ENCODE measurements at places on chromosomes 5 and 9. TPM values are rescaled to one million over a fixed set of nuclear protein-coding genes. Genes with fewer than 3 reads are reported as not detected.

LARP1 gene
- 245 TPM for total RNA-seq

SLC25A51 gene
- 22.1 TPM for total RNA-seq

AGXT2 gene
- total RNA-seq, result not detected

LCN15 gene
- 1.9 TPM for total RNA-seq

MRPS27 gene
- 56.0 TPM for total RNA-seq

WWC1 gene
- total RNA-seq, result 29.9 TPM

FAT2 gene
- 2.8 TPM for total RNA-seq

C9orf43 gene
- total RNA-seq, result 0.72 TPM

DNA sequence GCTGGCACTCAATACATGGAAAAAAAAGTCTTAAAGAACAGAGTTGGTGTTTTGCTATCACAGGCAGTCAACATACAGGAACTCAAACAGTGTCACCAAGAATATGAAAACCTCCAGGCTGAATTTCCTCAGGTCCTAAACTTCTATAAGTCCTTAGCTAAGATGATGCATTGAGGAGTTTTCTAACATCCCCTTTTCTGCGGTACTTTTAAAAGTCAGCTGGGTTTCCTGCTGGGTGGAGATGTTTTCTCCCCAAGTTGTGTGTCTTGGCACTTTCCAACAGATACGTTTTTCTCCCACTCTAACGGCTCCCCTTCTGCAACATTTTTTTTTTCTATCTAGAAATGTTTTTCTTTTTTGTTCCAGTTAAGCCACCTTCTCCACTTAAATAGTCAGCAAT lies 244.8 kb upstream of the HAPLN1 start:
- no peak overlapping the region for H3K4me3 ChIP-seq
- H3K27ac ChIP-seq, result no peak overlapping the region
- H3K4me1 ChIP-seq, result no peaks in the 10 kb centered on the region

GRCh38 chr5:89281766-89282553 lies 399.0 kb upstream of the MEF2C start:
- no peaks in the 10 kb centered on the region for H3K36me3 ChIP-seq
- H3K4me3 ChIP-seq, result no peak overlapping the region
- no peak for DNase-seq

DNA sequence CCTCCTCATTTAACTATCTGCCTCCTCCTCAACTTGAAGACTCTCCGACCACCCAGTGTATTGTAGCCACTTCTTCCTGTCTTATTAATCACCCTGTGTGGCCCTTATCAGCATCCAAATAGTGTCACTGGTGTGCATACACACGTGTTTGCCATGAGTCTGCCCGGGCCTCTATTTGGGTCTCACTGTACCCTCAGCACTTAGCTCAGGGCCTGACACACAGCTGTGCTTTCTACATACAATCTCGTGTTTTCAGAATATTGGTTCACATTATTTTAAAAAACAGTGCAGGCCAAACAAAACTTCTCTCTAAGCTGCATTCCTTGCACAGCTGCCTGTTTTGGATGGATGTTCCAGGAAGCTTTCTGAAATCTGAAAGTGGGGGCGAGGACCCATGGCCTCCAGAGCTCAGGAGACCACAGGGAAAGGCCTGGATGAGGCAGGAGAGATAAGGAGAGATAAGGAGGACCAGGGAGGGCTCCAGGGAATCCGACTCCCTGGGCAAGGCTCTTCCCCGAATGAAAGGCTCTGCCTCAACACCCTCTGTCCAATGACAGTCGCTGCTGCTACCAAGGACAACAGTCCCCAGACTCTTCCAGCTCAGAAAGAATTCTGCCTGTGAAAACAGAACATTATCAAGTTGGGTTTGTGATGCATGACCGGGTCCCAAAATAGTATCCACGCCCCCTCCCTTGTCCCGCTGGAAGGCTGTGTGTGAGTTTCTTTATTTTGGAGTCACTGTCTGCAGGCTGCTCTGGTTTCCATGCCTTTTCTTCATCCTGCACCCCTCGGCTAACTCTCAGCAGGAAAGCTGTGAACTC lies 255.6 kb downstream of the NSG2 start:
- no peak overlapping the region for H3K4me3 ChIP-seq
- no peak for DNase-seq
- H3K27me3 ChIP-seq, result peaks cover 48% of the 10 kb centered on the region
- H3K36me3 ChIP-seq, result no peaks in the 10 kb centered on the region

DNA sequence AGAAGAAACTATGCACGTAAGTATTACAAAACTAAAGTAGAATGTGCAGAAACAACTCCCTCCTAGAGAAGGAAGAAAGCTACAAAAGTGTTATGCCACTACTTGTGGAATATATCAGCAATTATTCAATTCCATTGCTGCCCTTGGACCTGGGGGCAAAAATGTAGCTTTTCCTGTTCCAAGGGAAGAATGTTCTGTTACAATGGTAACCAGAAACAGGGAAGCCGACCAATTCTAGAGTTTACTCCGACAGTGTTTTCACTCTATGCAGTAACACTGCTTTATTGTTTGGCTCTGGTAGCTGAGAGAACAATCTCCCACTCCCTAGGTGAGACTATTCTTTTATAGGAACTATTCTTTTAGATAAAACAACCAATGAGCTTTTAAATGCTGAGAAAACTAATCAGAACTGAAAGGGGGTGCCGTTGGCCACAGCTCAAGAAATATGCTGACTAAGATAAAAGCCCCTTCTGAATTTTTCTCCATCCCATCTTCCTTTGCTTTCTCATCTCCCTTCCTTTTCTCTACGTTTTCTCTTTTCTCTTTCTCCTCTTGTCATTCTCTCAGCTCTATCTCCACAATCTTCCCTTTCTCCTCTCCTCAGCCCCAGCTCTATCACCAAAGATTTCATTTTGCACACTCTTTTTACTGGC lies 54.1 kb downstream of the SLC1A3 start:
- H3K27ac ChIP-seq, result peak overlapping the region; percentile 96
- H3K4me1 ChIP-seq, result peaks cover 56% of the 10 kb centered on the region
- no peak overlapping the region for H3K4me3 ChIP-seq
- H3K36me3 ChIP-seq, result peaks cover 7% of the 10 kb centered on the region
- DNase-seq, result no peak

GRCh38 chr9:33731625-33732024 lies 63.7 kb upstream of the PRSS3 start:
- no peak for DNase-seq
- no peak overlapping the region for H3K27ac ChIP-seq
- H3K4me3 ChIP-seq, result no peak overlapping the region
- no peaks in the 10 kb centered on the region for H3K36me3 ChIP-seq
- H3K27me3 ChIP-seq, result no peaks in the 10 kb centered on the region

GRCh38 chr5:141517880-141518617 lies 29.2 kb downstream of the PCDHGC5 start:
- H3K27ac ChIP-seq, result peak overlapping the region; percentile 77
- H3K27me3 ChIP-seq, result no peaks in the 10 kb centered on the region
- H3K36me3 ChIP-seq, result peaks cover 15% of the 10 kb centered on the region
- peaks cover 46% of the 10 kb centered on the region for H3K4me1 ChIP-seq
- DNase-seq, result no peak

- no peaks in the 10 kb centered on the region for H3K36me3 ChIP-seq
- H3K27ac ChIP-seq, result no peak overlapping the region
- DNase-seq, result no peak
- H3K4me1 ChIP-seq, result peaks cover 9% of the 10 kb centered on the region
- H3K27me3 ChIP-seq, result peaks cover 8% of the 10 kb centered on the region
- H3K4me3 ChIP-seq, result no peak overlapping the region
These were observed 134.0 kb downstream of the KCTD16 start for GRCh38 chr5:144304688-144305087.

DNA sequence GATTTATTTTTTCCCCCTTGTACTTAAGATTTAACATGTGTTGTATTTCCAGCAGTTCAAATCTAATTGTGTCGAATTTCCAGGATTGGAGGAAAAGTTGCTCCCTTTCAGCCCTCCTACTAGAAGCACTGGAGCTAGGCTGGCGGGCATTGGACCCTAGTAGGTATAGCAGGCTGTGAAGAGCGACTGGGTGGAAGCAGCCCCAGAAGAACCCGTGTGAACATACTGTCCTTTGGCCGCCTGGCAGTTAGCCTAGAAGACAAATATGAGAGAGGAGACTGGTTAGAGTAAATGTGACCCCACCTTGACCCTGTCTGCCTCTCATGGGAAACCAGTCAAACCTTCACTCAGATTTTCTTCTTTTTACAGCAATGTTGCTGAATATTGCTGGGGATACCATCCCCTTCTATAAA lies 13.9 kb downstream of the ALDOB start:
- no peaks in the 10 kb centered on the region for H3K4me1 ChIP-seq
- peaks cover 2% of the 10 kb centered on the region for H3K27me3 ChIP-seq
- no peak for DNase-seq
- no peak overlapping the region for H3K27ac ChIP-seq
- H3K36me3 ChIP-seq, result peaks cover 4% of the 10 kb centered on the region

DNA sequence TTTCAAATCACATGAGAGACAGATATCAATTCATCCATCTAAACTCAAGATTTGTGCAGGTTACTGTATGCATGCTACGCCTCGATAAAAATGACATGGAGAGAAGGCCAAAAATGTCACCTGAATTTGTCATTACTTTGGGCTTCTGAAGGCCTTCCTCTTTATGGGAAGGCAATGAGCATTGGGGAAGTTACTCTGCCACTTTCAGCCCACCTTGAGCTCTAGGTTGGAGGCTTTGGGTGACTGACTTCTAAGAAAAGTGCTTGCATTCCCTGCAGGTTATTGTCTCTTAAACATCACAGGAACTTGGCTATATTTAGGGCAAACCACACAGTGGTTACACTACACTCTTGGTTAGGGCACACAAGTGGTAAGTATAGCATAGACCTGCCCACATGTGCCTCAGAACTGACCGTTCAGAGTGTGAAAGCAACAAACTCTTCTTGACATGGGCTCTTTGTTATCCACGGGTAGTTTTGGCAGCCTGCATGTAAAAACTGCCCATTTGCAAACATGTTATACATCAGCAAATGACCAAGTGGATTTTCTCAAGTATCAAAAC lies 169.5 kb downstream of the ZNF608 start:
- no peak overlapping the region for H3K27ac ChIP-seq
- no peak overlapping the region for H3K4me3 ChIP-seq

DNA sequence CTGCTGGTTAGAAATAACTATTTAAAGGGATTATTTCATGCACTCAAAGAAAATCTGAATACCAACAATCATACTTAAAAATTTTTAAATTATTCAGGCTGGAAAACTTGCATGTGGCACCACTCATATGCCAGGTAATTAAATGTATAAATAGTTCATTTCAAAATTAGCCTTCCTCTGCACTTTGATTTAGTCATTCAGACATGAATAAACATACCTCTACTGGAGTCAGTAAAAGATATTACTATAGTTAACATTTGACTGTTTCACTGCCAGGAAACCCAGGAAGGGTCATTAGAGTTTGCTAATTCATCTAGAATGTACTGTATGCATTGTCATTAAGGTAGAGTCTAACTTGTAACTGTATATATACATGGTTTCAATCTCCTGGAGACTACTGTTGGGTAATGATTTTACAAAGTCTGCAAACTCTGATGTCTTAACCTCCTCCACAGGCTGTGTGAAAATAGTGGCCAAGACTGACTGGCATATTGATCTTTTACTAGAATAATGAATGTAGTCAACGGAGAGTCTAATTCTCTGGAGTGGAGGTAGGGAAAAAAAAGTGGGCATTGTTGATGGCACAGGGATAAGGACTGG lies 43.7 kb downstream of the TEX10 start:
- H3K27ac ChIP-seq, result no peak overlapping the region
- no peak for DNase-seq

GRCh38 chr5:43305948-43306565 lies 7.2 kb downstream of the HMGCS1 start:
- H3K27ac ChIP-seq, result peak overlapping the region; percentile 77
- no peak overlapping the region for H3K4me3 ChIP-seq
- no peaks in the 10 kb centered on the region for H3K27me3 ChIP-seq

GRCh38 chr9:122145592-122145863 lies 14.1 kb downstream of the NDUFA8 start:
- no peaks in the 10 kb centered on the region for H3K27me3 ChIP-seq
- no peaks in the 10 kb centered on the region for H3K4me1 ChIP-seq
- peaks cover 33% of the 10 kb centered on the region for H3K36me3 ChIP-seq
- H3K4me3 ChIP-seq, result no peak overlapping the region
- no peak for DNase-seq
- H3K27ac ChIP-seq, result no peak overlapping the region

DNA sequence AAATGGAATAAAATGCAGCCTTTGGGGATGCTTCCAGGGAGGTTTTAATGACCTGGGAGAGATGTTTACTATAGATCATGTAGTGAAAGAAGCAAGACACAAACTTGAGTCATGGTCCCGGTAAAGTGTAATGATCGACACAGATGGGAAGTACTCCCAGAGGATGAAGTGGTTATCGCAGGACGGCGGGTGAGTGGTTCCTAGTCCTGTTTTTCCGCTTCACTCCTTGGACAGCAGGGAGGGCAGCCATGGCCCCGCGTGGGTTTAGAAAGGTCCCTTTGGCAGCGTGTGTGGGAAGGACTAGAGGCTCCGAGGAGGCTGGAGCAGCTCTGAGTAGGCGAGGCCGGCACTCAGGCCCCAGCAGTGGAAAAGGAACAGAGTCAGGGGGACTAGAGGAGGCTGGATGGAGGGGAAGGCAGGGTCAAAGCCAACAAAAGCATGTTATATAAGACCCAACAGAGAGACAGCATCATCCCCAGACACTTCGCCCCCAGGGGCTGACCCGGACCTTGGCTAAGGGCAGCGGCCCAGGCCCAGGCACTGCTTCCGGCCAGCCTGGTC lies 49.2 kb upstream of the STXBP1 start:
- no peak overlapping the region for H3K4me3 ChIP-seq
- peaks cover 5% of the 10 kb centered on the region for H3K36me3 ChIP-seq
- H3K27ac ChIP-seq, result peak overlapping the region; percentile 96

- no peaks in the 10 kb centered on the region for H3K27me3 ChIP-seq
- no peak overlapping the region for H3K4me3 ChIP-seq
- H3K27ac ChIP-seq, result peak overlapping the region; percentile 94
These were observed 100.3 kb downstream of the ROR2 start for GRCh38 chr9:91849694-91850093.

GRCh38 chr9:135886147-135886981 lies 21.0 kb downstream of the CAMSAP1 start:
- no peaks in the 10 kb centered on the region for H3K36me3 ChIP-seq
- peak overlapping the region; percentile 83 for H3K27ac ChIP-seq
- no peak overlapping the region for H3K4me3 ChIP-seq
- H3K27me3 ChIP-seq, result no peaks in the 10 kb centered on the region
- peak; percentile 31 for DNase-seq

Data from mesothelial cell of epicardium (in vitro differentiated cells).